ENCODE measurements at places on chromosomes 7 and 10.

DNA sequence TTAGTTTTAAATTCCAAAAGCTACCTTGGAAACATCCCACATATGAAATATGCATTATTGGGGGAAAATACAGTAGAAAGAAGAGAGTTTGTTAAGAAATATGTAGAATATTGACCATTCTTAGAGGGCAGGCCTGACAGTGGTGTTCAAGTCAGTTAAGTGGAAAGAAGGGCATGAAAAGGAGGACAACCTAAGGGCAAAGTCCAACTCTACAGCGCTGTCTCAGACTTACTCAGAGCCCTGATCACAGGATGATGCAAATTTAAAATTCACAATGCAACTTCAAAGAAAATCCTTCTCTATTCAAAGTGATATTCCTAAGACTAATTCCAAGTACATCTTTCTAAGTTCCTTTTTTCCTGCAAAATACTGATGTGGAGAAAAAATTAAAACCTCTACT is 139.1 kb upstream of the LRRTM3 start:
- DNase-seq: no peak

- DNase-seq: no peak
Measured at GRCh38 chr10:77007834-77008233, 629.8 kb downstream of the KCNMA1 start.

- no peak for DNase-seq
Measured at GRCh38 chr7:152673897-152674296, 2.0 kb downstream of the XRCC2 start.

DNA sequence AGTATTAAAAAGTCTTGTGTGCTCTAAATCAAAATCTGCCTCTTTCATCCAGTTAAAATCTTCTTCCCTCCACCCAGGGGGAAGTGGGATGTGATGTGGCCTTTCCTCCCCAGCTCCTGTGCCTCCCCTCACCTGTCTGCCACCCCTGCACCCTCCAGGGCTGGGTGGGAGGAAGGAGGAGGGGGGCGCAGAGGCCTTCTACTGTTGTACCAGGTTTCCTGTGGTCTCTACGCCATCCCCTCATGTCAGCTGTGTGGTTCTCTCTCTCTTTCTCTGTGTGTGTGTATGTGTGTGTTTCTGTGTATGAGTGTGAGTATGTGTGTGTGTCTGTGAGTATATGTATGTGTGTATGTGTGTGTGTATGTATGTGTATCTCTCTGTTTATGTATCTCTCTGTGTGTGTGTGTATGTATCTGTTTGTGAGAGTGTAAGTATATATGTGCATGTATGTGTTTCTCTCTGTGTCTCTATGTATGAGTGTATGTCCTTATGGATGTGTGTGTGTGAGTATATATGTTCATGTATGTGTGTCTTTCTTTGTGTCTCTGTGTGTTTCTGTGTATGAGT is 45.5 kb upstream of the C10orf71 start:
- no peak for DNase-seq

- no peak for DNase-seq
Measured at GRCh38 chr7:91915401-91916050, 25.1 kb upstream of the AKAP9 start.

DNA sequence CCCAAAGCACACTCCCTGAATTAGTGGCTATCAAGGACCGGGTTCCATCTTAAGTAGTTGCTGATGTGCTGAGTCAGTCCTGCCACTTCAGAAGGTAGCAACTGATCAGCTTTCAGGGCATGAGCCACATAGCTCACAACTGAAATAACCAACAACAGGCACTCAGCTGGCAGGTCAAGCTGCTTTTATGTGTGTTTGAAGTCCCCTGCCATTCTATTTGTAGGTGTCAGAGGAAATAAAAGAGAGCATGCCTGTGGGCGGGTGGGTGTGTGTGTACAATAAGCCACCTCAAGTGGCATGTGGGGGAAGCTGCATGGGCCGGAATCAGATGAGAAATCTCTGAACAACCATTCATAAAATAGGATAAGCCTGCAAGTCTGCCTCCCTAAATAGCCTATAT is 114.3 kb upstream of the YAE1 start:
- no peak for DNase-seq

DNA sequence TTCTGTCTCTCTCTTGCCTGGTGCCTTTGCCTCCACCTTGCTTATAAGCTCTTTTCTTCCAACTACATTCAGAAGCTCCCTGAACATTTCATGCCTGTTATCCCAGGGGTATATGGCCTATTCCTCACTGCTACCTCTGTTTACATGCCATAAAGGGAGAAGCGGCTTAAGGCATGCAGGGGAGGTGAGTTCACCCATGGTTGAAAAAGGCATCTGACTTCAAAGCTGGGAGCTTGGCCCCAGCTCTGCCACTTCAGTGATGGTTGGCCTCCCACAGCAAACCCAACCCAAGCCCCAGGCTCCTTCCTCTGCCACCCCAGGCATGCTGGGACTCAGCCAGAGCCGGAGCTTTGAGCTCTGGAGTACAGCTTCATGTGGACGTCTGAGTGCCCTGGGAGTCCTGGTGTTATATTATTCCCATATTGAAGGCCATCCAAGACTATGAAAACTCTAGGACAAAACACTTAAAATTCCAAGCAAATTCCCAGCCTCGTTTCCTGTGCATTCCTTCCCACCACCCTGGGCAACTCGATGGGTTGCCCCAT is 468.6 kb upstream of the ZMIZ1 start:
- DNase-seq: no peak

GRCh38 chr10:110867807-110868465 is 3.8 kb upstream of the PDCD4 start:
- no peak for DNase-seq

DNA sequence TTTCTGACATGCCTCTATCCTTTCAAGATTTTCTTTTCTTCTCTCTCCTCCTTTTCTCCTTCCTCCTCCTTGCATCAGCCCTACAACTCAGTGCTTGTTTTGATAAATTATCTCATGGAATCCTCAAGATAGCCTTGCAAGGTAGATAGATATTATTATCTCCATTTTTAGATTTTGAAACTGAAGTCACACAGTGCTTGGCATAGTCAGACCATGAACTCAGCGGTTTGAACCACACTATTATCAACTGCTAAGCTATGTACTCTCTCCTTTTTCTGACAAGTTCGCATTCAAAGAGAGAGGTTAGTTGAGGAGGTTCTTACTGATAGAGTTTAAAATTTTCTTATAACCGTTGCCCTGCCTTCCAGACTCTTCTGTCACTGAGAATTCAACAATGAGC is 79.1 kb downstream of the SUGCT start:
- DNase-seq: no peak

DNA sequence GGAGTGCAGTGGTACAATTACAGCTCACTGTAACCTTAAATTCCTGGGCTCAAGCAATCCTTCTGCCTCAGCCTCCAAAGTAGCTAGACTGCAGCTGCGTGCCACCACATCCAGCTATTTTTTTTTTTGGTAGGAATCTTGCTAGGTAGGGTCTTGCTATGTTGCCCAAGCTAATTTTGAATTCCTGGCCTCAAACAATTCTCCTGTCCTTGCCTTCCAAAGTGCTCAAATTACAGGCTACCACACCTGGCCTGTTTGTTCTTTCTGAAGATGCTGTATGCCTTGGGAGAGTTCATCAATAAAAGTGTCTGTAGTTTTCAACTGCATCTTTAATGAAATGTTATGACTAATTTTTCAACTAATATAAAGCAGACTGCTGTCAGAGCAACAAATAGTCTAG is 452 bp downstream of the SAMD9 start:
- no peak for DNase-seq

GRCh38 chr10:123492016-123492415 is 174.1 kb upstream of the GPR26 start:
- DNase-seq: no peak

- no peak for DNase-seq
Measured at GRCh38 chr7:48042216-48042615, 6.9 kb downstream of the C7orf57 start.

GRCh38 chr7:37040330-37040729 is 316.0 kb upstream of the AOAH start:
- no peak for DNase-seq

GRCh38 chr7:37035631-37036030 is 311.3 kb upstream of the AOAH start:
- DNase-seq: no peak

DNA sequence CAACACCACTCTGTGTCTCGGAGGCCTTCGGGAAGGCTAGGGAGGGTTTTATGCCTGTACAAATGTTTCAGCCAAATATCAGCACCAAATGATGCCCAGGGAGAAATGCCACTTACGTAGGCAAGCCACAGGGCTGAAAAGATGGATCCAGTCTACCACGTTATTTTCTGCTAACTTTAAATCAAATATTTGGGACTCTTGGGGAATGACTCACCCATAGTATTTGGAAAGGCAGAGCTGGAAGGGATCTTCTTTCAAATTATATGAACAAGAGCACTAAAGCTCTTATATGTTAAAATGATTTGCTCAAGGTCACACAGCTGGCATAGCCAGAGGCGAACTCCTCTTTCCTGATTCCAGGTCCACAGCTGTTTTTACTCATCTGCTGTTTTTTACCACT is 591.4 kb downstream of the SORCS1 start:
- DNase-seq: no peak

GRCh38 chr7:101993311-101993710 is 175.9 kb downstream of the CUX1 start:
- DNase-seq: no peak

DNA sequence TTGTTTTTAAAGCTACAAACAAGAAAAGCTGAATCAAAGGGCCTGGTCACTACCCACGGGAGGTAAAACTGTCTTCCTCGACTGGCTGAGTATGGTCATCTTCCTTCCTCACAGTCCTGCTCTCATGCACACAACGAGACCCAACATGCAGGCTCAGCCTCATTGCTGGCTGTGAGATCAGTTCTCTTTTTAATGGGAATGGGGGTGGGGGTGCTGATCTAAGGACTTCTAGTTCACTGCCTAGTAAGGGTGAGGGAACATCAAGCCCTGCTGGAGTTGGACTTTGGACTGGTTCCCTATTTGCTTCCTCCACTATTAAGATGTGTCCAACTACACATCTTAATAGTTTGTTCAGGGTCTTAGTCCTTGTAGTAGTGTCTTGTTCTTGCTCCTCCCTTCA is 48.2 kb downstream of the ABCB4 start:
- no peak for DNase-seq

All from SK-N-SH (cell line).